ENCODE measurements at places on chromosomes 7 and 10.

GRCh38 chr7:577741-578370 is 58.2 kb upstream of the PDGFA start:
- DNase-seq: no peak

GRCh38 chr7:150370612-150371071 is 2.0 kb downstream of the REPIN1 start:
- no peak for DNase-seq

- no peak for DNase-seq
Measured at GRCh38 chr10:69661414-69662172, 31.5 kb downstream of the FAM241B start.

DNA sequence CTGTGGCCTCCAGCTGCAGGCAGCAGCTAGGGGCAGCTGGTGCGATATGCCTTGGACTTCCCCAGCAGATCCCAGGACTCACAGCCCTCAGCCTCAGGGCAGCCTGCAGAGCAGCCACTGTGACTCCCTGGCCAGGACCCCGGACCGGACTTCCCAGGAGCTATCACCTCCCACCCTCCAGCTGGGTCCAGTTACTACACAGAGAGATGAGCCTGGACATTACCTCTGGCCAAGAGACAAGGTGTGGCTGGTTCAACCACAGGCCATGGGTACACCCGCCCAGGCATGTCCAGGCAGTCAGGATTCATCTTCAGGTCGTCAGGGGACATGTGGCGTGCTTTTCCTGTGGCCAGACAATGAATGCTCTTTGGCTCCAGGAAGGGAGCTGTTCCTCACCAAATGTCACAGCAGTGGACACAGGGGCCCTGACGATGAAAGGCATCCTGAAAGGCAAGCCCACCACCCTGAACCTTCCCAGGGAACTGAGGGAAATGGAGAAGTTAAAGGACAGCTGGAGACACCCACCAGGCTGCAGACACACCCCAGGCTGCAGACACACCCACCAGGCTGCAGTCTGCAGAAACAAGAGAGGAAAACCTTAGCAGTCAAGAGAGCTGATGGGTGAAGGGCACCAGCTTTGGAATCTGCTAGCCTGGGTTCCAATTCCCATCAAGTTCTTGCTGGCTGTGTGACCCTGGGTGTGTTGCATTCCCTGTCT is 25.8 kb upstream of the NANOS1 start:
- no peak for DNase-seq

- peak; percentile 27 for DNase-seq
Measured at GRCh38 chr10:6204063-6204340, 1.3 kb downstream of the PFKFB3 start.

- DNase-seq: no peak
Measured at GRCh38 chr10:74900297-74900696, 73.9 kb downstream of the KAT6B start.

- no peak for DNase-seq
Measured at GRCh38 chr7:152663148-152663740, 12.7 kb downstream of the XRCC2 start.

GRCh38 chr7:100884736-100885439 is 4.6 kb downstream of the UFSP1 start:
- no peak for DNase-seq

GRCh38 chr10:58384999-58385783 is at the start of gene TFAM:
TFAM (plus strand) TSS chr10:58385410; CDS start chr10:58385548, 138 bp downstream.
- DNase-seq: peak; percentile 97

- no peak for DNase-seq
Measured at GRCh38 chr10:89352802-89353201, 25.0 kb downstream of the IFIT3 start.

GRCh38 chr10:44193567-44194220 is 191.2 kb downstream of the CXCL12 start:
- no peak for DNase-seq

DNA sequence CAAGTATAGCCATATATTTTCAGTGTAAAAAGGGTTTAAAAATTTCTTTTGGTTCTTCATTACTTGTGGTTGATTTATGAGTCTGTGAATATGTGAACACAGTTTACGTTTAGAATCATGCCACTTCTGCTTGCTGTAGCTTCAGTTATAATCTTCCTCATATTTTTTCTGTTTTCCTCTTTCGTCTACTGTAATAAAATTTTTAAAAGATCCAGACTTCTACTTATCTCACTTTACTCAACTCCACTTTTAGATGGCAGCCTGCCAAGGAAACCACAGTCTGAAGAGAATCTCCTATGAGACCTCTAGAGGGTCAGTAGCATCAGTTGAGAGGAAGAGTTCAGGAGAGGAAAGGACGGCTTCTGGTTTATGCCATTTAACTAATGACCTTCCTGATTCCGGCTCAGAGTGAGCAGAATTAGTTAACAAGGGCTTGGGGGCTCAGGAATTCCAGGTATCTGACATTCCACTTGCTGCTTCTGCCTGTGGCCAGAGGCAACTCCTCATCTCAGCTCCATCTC is 21.4 kb downstream of the CREB5 start:
- DNase-seq: no peak

DNA sequence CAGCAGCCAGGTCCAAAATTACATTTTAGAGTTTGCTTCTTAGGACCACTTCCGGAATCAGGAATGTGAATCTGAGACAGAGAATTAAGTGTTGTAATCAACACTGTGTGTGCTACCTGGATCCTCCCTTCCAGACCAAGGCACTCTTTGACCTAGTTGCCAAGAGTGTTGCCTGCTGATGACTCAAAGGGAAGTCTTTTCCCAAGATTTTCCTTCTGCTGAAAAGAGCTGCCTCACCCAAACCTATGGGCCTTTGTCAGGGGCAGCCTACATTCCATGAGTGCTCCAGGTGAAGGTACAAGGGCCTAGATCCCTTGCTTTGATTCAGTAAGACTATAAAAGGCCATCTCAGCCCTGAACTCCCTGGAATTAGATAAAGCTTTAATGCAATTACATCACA is 712.5 kb upstream of the ANKRD30A start:
- DNase-seq: no peak

DNA sequence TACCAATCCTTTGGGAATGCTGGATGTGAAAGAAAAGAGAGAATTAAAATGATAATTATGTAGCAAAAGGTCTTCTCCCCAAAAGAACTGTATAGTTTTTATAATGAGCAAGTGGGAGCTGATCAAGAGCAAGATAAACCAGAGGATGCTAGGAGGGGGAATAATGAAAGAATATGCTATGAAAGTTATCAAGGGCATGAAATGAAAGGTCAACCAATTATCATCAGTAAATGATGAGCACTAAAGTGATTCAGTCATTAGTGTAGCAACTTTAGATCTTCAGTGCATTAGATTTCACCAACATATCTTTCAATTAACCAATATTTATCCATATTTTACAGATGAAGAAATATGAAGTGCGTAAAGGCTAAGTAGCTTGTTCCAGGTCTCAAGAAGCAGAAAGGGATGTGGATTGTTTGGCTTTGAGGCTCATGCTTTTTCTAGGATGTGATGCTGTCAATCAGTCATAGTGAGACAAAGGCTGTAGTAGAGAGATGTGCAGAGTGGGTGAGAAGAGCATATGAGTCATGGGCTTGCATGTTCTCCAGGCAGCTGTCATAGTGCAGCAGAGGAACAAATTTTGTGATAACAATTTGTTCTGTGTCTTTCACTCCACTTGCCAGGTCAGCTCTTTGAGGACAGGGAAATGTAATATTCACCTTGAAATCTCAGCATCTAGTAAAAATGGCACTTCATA is 5.7 kb upstream of the OR2F2 start:
- DNase-seq: no peak

GRCh38 chr10:9214618-9215017 is 1160.1 kb downstream of the GATA3 start:
- DNase-seq: no peak

DNA sequence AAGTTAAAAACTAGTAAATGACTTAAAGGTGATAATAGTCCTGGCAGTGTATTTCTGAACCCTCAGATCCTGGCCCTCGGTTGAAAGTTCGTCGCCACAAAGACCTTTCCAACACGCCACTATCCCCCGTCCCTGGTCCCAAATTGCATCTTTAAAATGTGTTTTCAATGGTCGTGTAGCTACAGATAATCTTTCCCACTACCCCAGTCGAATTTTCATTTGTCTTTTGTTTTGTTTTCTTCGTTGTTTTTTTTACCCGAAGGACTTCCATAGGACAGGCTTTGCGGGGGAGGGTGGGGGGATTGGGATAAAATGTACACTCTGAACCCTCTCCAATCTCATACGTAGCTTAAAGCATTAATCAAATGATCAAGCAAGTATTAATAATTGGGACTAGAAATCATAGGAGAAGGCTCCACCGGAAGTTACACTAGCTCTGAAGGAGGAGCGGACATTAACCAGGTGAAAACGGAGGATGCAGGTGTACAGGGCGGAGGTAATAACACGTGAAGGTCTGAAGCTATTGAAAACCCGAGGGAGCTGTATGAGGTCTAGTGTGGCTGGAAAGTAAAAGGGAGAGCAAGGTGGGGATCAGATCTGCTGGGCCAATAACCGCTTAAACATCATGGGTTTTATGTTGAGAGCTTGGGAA is 32.8 kb upstream of the PHF14 start:
- DNase-seq: no peak

- no peak for DNase-seq
Measured at GRCh38 chr7:10804770-10805169, 168.9 kb upstream of the PHF14 start.

GRCh38 chr7:158377800-158378623 is 209.6 kb downstream of the PTPRN2 start:
- DNase-seq: no peak

GRCh38 chr10:14477408-14477710 is 146.6 kb upstream of the FRMD4A start:
- no peak for DNase-seq

GRCh38 chr10:92490387-92490786 is 83.5 kb downstream of the IDE start:
- DNase-seq: no peak

- no peak for DNase-seq
Measured at GRCh38 chr10:13614530-13615332, 28.0 kb downstream of the PRPF18 start.

GRCh38 chr10:132535065-132535651 is 2.4 kb upstream of the INPP5A start:
- DNase-seq: no peak

GRCh38 chr7:22851145-22851544 is 28.5 kb upstream of the TOMM7 start:
- no peak for DNase-seq

DNA sequence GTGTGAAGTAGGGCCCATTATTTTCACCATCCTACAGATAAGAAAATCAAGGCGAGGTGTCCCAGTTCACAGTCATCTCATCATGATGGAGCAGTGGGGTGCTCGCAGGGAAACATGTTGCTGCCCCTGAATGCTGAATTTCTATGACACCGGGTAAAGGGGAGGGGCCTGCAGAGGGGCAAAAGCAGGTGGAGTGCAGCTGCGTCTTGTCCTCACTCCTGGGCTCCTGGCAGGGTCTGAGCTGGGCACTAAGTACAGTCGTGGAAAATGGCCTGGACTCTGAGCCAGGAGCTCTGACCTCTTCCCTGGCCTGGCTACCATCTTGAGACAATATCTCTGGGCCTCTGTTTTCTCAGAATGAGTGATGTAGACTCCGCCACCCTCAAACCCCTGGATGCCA is 253.1 kb upstream of the PITRM1 start:
- no peak for DNase-seq

- DNase-seq: no peak
Measured at GRCh38 chr7:2289621-2290020, 24.6 kb downstream of the SNX8 start.

GRCh38 chr7:149071641-149072437 is 18.7 kb downstream of the ZNF786 start:
- DNase-seq: no peak

GRCh38 chr7:114981323-114981722 is 59.4 kb downstream of the MDFIC start:
- DNase-seq: no peak

- DNase-seq: no peak
Measured at GRCh38 chr10:55630491-55631056, 730.5 kb downstream of the ZWINT start.

DNA sequence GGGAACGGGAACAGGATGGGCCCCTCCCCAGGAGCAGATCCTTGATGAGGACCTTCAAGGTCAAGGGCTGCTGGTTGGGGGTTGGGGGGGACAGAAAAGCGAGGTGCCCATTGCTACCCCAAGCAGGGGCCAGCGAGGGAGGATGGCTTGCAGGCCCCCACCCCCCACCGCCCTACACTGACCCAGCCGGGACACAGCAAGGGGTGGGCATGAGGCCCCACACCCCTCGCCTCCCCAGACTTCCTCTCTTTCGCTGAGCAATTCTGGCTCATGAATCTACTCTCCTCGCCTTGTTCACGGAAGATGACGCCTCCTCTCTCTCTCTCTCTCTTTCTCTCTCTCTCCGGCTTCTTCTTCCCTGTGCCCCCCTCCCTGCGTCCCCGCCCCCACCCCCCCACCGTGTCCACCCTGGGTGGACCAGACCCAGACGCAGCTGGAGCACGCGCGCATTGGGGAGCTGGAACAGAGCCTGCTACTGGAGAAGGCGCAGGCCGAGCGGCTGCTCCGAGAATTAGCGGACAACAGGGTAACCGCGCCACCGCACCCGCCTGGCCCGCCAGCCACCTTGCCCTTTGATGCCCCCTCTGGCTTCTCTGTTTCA is 81.1 kb upstream of the GTF2IRD1 start:
- no peak for DNase-seq

- no peak for DNase-seq
Measured at GRCh38 chr10:20455774-20456173, 441.3 kb downstream of the NEBL start.

DNA sequence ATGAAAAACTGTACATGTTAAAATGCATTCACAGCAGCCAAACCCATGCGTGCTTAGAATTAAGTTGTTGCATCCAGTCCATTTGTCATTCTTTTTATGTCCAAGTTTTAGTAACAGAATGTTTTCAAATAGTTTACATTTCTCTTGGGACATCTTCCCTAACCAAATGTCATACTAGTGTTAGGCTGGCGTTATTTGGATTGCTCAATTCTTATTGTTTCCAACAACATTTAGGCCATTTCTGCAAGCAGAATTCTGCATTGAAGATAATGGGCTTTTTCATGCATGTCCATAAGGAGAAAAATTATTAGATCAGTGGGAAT is 203.0 kb downstream of the HIBADH start:
- DNase-seq: no peak

DNA sequence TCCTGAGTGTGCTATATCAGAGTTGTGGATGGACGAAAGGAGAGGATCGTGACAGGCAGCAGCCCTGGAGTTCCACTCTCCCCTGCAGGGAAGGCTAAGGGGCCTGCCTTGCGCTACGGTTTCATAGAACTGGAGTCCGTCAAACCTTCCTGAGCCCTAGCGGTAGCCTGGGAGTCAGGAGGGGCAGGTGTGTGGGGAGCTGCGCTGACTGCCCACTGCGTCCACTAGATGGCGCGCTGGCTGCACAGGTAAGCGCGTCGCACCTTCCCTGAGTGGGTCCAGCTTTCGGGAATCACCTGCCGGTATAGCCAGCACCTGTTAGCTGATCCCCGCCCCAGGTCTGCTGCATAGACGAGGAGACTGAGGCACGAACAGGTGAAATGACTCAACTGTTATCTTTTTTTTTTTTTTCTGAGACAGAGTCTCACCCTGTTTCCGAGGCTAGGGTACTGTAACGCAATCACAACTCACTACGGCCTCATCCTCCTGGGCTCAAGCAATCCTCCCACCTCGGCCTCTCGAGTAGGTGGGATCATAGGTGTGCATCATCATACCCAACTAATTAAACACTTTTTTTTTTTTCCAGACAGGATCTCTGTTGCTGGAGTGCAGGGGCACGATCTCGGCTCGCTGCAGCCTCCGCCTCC is 20.2 kb upstream of the BAIAP2L1 start:
- DNase-seq: no peak

- no peak for DNase-seq
Measured at GRCh38 chr7:80677629-80678028, 39.2 kb downstream of the CD36 start.

- no peak for DNase-seq
Measured at GRCh38 chr7:25802473-25802872, 349.5 kb upstream of the NFE2L3 start.

GRCh38 chr7:47244692-47245091 is 337.2 kb downstream of the TNS3 start:
- no peak for DNase-seq

Measured in stimulated activated CD8-positive, alpha-beta memory T cell treated with anti-CD3 and anti-CD28 coated beads, Interleukin-4, amount 100 ng/mL, for 1 hour (primary cell).